DMS79 treated with DMSO at 0.1 percent for 48 hours (cell line): ENCODE measurements at places on chromosomes 4 and X.
A peak's percentile ranks its signal among the peaks of the same experiment; 100 is the strongest.

DNA sequence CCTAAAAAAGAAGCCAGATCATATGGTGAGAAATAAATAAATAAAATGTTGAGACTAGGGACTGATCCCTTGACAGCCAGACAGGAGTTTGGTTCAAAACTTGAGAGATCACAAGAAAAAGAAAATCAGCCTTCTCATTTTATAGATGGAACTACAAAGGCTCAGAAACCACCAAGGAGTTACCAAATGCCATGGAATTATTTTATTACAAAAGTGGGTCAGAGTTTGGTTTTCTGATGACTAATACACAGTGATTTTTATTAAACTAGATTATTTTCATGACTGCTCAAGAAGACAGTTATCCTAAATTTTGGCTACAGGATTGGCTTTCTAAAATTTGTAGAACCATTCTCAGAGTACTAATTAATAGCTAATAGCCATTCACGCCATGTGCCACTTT lies 6.2 kb downstream of the CXCL1 start:
- no peak for DNase-seq

DNA sequence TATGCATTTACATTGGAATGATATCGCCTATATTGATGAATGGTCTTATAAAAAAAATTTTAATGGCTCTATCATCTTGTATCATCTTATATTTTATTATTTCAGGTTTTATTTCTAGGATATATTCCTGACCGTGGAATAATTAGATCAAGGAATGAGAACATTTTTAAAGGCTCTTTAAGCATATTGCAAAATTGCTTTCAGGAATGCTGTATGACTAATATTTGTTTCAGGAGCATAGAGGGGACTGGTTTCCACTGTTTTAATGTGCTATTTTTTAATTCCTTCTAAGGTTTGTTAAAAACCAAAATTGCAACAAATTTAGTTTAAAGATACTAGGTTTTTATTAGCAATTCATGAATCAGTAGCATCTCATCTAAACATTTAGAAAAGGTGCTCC lies 120.2 kb downstream of the BMPR1B start:
- DNase-seq, result no peak

DNA sequence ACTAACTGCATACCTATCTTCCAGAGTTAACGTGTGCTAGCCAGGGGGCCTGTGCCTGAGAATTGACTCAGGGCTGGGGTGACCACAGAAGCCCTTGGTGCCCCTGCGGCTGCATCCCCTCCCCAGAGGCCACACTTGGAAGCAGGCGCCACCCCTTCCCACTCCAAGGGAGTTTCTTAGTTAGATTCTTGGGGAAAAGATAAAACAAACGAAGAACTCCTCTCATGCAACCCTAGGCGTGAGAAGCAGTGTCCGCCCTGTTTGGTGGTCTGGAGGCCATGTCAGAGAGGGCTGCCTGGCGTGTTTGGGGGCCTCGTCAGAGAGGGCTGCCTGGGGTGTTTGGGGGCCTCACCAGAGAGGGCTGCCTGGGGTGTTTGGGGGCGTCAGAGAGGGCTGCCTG lies 50.3 kb upstream of the HGFAC start:
- DNase-seq, result no peak

DNA sequence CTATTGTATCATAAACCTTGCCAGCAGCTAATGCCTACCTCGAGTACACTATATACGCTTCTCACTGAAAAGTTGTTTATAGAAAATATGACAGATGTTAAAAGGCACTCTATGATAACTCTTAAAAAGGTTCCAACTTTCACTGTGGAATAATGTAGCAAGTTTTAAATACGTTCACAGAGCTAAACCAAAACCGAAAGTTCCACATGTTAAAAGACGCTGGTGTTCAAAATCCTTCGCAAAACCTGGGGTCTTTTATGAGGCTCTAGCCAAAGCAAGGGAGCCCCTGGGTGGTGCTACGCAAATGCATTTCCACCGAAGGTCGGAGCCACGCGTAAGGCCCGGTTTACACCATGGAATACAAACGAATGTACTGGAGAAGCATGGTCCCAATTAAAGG lies 103.7 kb upstream of the TENM3 start:
- DNase-seq, result no peak

GRCh38 chr4:47736555-47736954 lies 101.3 kb downstream of the CORIN start:
- no peak for DNase-seq

DNA sequence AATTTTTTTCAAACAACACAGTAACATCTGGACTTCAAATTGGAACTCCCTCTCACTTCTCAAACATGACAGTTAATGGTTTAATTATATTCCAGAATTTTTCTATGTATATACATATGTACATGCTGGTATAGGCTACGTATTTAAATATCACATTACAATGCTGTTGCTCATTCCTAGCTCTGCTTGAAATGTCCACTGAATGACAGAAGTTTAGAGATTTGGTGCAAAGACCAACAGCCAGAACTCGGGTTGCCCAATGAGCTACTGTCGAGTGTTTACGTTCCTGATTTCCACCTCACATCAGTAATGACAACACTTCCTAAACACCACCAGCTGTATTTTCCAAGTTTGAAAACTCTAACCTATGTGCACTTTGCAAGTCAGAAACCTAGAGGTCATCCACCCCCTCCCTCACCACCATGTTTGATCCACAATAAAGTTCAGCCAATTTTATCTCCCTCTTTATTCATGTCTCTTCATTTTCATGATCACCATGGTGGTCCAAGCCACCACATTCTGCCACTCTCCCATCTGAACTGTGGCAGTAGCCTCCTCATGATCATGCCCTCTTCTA lies 49.3 kb upstream of the RPL34 start:
- DNase-seq, result no peak

DNA sequence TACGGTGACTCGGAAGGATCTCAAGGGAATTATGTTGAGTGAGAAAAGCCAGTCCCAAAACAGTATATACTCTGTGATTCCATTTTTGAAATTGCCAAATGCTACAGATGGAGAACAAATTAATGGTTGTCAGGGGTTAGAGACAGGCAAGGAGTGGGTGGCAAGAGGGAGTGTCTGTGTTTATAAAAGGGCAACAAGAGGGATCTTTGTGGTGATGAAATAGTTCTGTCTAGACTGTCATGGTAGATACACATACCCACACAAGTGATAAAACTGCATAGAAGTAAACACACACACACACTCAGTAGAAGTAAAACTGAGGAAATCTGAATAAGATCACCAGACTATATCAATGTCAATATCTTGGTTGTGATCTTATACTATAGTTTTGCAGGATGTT lies 92.7 kb downstream of the CD99L2 start:
- DNase-seq, result no peak

- no peak for DNase-seq
These were observed 159.6 kb upstream of the ANK2 start for GRCh38 chr4:112889619-112890527.

DNA sequence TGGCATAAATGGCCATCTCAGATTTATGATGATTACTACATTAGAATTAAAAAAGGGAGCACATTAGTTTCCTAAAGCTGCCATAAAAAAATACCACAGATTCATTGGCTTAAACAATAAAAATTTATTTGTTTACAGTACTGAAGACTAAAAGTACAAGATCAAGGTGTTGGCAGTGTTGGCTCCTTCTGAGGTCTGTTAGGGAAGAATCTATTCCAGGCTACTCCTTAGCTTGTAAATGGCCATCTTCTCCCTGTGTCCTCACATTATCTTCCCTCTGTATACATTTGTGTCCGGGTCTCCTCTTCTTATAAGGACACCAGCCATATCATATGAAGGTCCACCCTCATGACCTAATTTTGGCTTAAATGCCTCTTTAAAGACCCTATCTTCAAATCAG lies 341.0 kb downstream of the SLC7A11 start:
- no peak for DNase-seq

DNA sequence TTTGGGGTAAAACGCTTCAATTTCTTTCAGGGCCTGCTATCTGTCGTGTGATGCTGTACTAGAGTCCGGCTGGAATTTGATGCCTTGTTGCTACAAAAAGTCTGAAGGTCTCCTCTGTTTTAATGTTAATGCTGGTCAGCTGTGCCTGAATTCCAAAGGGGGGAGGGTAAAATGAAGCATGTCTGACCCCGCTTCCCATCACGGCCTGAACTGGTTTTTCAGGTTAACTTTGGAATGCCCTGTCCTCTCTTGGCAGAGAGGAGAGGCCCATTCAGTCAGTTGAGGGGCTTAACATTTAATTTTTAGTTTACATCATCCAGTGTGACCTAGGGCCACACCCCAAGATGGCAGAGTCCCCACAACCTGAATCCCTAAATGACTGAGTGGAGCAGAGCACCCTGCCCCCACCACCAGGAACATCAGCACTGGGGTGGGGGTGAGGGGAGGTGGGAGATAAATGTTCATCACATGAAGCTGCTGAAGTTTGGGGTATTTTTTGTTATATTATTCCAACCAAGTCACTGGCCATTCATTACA lies 47.9 kb upstream of the GPR78 start:
- DNase-seq, result no peak

DNA sequence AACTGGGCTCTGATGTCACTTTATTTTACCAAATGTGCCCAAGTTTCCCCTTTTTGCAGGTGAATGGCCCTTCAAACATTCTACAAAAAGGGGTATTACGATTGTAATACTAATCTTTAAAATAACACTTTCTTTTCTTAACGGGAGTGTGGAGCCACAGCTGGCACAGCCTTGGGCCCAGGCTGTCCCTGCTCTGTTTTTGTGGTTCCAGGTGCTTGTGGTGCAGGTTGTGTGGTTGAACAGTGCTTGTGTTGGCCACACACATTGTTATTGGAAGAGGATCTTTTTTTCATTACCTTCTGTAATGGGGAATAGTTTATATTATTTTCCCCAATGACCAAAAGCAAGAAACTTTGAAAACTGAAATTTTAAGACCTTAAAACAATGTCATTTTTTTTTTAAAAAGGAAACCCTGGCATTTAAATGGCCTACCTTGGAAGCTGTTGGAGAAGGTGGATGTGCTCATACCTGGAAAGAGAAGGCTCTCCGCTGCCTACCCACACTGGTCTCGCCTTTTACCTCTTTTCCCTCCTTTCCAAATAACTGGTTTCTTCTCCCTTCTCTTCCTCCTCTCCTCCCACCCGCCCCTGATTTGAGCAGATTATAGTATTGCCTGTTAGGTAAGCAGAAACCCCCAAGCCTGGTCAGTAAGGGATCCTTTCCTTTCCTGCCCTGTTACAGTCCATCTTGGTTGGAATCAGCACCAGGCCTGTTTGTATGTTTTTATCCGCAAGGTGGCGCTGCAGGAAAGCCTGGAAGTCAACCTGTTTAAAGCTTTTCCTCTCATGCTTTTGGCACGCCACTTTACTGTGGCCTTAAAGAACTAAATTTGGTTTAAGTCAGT lies 28.6 kb downstream of the HADH start:
- DNase-seq, result peak; percentile 28

DNA sequence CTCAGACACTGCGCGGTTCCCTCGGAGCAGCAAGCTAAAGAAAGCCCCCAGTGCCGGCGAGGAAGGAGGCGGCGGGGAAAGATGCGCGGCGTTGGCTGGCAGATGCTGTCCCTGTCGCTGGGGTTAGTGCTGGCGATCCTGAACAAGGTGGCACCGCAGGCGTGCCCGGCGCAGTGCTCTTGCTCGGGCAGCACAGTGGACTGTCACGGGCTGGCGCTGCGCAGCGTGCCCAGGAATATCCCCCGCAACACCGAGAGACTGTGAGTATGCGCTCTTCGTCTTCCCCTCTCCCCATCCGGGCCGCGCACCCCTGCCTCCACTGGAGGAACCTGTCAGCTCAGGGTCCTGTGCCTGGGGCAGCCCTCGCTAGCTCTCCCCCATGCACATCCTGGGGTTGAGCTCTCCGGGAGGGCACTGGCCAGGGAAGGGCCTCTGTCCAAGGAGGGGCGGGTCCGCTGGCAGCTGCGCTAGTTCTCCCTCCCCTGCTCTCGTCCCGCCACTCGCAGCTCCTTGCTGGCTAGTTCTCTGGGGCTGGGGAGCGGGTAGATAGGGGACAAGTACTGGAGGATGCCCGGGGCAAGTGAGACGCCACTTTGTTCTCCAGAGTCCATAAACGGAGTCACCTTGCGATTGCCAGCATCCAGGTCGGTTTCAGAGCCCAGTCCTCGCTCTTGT lies 2.2 kb downstream of the SLIT2 start:
- no peak for DNase-seq

DNA sequence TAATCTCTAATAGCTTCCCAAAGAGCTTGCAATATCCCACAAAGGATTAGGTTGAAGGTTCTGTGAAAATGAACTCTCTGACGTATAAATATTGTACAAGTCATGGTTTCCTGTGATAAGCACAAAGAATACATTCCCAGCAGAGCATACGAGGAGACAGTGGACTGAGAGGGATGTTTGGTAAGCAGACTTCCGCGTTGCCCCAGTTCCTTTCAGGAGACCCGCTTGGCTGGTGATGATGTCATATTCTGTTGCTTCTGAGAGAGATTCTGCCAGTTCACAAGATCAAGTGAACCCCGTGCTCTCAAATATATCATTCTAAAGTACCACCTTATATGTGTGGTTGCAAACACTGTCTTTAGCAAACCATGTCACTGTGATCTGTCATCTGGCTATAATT lies 323.9 kb upstream of the CASK start:
- DNase-seq, result no peak

- DNase-seq, result no peak
These were observed 3.7 kb downstream of the TMEM129 start for GRCh38 chr4:1717129-1718094.

DNA sequence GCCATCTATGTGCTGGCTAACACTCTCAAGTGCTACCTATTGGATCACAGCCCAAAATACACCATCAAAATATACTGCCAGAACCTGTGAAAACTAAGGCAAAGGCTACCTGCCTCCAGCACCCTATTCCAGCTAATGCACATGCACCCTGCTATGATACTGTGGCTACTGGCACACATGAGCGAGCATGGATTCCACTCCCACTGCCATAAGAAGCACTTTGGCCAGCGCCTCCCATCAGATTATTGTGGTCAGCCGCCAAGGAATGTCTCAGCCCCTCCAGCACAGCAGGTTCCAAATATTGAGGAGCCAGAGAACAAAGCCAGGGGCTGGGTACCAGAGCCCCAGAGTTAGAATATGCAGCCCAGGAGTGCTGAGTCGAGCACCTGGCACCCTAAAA lies 32.5 kb upstream of the TMPRSS11F start:
- no peak for DNase-seq

DNA sequence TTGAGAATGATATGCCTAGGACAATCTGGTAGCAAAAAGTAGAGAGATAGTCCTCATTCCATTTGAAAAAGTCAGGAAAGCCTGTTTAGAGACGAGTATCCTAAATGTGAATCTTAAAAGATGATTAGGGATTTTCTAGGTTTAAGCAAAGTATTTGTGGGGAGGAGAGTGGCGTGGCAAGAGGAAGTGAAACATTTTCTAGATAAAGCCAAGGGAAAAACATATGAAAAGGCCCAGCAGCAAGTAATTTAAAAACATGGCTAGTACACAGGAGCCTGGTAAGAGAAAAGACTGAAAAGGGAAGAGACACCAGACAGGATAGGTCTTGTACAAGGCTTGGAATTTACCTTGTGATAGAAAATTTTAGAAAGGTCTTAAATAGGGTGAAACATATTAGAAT lies 45.9 kb downstream of the CORIN start:
- no peak for DNase-seq

DNA sequence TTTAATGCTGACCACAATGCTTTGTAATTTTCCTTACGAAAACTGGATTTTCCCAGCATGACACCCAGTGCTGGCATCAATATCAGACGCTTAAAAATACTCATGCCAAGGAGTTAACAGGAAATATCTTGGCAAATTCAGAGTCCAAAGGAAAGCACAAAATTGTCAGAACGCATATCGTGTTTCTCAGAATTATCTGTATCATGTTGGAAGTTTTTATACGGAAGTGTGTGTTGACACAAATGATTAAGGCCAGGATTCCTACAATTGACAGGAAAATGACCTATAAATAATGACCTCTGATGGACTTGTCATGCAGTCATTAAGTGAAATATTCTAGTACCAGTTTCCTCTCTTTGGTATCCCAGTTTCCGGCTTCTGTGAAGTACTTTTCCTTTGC lies 132.1 kb upstream of the TLL1 start:
- DNase-seq, result no peak
